Lower leg skin (tissue), 4 donors: ENCODE measurements at places on chromosomes 5 and 9.

DNA sequence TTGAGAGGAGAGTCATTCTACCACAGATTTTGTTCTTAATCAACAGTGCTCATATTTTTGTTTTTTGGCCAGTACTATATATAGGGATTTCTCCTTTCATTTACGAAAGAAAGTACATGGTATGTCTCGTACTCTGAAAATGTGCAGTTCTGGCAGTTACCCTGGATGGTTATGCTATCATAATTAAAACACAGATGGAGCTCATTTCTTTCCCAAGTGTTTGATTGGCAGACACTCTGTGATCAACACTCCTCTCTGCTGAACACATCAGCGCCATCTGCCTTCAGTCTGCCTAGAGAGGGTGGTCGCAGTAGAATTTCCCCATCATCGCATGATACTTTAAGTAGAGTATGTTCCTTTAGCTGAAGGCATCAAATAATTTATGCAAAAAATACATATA lies 64.5 kb downstream of the PAM start:
- no peak for DNase-seq

- DNase-seq, result no peak
These were observed 113.8 kb upstream of the PUM3 start for GRCh38 chr9:2957656-2958200.

- DNase-seq, result peak; percentile 54
These were observed 39.2 kb upstream of the NEK6 start for GRCh38 chr9:124218438-124218982.

DNA sequence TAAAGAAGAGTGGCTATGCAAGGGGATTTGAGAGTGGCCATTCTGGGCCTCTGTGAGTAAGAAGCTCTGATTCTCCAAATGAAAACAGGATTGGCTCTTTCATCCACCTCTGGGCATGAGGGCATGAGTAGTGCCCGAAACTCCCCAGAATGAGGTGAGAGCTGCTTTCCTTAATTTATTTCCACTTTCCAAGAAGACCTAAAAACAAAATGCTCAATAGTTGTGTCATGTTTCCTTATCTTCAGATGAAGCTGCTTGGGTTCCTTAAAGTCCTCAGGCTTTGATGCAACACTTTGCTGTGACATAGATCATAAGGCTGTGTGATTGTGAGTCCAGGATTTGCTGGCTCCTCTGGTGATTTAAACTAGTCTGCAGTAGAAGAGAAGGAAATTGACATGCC lies 3.1 kb upstream of the ZCCHC10 start:
- DNase-seq, result no peak

DNA sequence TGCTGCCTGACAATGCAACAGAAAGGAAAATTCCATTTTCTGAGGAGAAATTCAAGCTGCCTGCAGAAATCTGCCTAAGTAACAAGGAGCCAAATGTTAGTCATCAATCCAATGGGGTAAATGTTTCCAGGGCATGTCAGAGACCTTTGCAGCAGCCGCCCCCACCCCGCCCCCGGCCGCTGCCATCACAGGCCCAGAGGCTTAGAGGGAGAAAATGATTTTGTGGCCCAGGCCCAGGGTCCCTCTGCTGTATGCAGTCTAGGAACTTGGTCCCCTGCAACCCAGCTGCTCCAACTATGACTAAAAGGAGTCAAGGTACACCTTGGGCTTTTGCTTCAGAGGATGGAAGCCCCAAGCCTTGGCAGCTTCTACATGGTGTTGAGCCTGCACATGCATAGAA lies 45.0 kb downstream of the VLDLR start:
- DNase-seq, result no peak

DNA sequence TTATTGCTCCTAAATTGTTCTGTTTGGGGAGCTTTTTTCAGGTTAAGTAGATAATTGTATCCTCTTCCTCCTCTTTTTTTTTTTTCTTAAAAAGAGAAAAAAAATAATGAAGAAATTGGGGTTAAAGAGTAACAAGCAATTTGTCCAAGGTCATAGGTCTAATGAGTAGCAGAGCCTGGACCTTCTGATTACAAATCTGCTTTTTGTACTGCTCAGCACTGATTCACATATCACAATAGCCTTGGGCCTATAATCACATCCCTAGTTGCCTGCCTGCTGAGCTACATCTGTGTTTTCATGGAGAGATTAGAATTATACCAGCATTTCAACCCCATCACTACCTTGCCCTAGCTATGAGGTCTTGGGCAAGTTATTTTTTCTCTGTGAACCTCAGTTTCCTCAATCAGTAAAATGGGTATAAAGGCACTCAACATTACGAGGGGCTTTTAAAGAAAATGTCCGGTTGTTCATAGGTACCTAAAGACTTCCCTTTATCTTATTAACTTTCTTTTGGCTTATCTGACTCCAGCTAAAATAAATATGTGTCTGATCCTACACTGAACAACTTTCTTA lies 152.3 kb downstream of the BAAT start:
- no peak for DNase-seq

DNA sequence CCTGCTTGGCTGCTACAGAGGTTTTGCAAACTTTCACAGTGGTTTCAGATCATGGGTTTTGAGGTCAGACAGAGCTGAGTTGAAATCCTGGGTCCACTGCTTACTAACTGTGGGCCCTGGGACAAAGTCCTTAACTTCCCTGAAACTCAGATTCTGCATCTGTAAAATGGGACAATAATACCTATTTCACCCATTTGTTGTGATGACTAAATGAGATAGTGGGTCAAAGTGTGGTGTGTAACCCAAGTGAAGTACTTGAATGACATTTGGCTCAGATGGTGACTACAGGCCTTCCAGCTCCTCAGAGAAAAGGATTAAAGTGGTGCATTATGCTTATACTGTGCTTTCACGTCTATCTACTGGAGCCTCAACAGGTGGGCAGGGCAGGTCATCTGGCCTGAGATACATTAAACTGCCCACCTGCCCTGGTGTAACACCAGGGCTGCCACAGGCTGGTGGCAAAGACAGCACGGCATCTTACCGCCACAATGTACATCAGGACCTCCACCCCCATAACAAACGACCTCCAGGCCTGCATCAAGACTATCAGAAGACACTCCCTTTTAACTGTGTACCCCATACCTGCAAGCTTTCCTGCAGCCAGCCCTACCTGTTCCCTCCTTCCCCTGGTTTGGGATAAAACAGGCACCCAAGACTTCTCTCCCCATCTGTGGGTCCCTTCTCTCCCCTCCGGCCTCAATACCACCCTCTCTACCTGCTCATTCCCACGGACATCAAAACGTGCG lies 846 bp upstream of the TRAF1 start:
- no peak for DNase-seq

GRCh38 chr5:126464016-126464415 lies 40.8 kb downstream of the GRAMD2B start:
- no peak for DNase-seq

DNA sequence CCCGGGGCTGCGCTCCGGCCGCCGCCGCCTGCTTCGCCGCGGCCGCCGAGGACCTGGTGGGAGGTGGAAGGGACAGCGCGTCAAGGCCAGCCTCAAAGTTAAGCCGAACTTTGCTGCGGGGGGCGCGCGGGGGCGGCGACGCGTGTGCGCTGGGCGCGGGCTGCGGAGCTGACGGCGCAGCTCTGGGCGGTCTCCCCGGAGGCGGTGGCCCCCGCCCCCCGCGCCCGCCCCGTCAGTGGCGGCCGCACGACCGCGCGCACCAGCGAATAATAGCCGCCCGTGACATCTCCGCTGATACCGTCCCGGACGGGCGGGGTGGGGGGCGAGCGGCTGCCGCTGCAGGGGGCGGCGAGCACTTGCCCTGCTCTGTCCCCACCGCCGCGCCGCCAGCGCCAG lies 579 bp upstream of the FAM78A start:
- DNase-seq, result no peak

GRCh38 chr5:102855681-102856388 lies 100.7 kb downstream of the PAM start:
- DNase-seq, result no peak

DNA sequence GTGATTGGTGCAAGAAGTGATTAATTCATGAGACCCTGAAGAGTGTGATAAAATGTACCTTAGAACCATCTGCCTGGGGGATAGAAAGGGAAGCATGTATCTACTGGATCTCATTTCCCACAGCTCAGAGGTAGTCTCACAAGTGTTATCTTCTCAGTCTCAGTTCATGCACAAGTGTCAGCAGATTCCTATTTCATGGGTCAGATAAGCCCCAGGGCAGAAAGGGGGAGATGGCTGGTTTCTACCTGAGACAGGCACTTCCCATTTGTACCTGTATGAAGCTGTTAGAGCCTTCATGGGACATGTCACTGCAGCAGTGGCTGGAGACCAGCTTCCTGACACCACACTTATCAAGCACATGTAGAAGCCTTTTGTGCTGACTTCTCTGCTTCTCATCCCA lies 45.6 kb upstream of the SMIM15 start:
- no peak for DNase-seq

GRCh38 chr5:150105928-150106615 lies 19.7 kb upstream of the CSF1R start:
- DNase-seq, result peak; percentile 12

GRCh38 chr9:92310562-92310961 lies 14.6 kb downstream of the NOL8 start:
- DNase-seq, result no peak

- no peak for DNase-seq
These were observed 3.3 kb upstream of the SLC2A8 start for GRCh38 chr9:127393645-127394044.

DNA sequence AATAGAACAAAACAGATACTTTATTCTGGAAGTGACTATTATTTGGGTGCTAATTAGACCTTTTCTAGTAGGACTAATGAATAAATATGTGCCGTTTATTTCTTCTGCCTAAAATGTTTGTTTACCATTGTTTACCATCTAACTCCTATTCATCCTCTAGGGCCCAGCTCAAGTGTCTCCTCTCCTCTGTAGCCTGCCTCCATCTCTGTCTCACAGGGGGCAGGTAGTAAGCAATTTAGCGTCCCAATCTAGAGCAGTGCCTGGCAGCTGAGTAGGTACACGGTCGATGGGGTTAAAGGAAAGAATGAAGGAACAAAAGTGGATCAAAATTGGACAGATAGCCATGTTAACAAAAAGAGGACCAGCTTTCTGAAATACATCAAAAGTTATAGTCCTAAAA lies 230.9 kb downstream of the SLF1 start:
- no peak for DNase-seq

GRCh38 chr5:5335700-5336264 lies 86.7 kb upstream of the ICE1 start:
- DNase-seq, result no peak

GRCh38 chr5:66992547-66992946 lies 204.1 kb downstream of the CD180 start:
- no peak for DNase-seq

DNA sequence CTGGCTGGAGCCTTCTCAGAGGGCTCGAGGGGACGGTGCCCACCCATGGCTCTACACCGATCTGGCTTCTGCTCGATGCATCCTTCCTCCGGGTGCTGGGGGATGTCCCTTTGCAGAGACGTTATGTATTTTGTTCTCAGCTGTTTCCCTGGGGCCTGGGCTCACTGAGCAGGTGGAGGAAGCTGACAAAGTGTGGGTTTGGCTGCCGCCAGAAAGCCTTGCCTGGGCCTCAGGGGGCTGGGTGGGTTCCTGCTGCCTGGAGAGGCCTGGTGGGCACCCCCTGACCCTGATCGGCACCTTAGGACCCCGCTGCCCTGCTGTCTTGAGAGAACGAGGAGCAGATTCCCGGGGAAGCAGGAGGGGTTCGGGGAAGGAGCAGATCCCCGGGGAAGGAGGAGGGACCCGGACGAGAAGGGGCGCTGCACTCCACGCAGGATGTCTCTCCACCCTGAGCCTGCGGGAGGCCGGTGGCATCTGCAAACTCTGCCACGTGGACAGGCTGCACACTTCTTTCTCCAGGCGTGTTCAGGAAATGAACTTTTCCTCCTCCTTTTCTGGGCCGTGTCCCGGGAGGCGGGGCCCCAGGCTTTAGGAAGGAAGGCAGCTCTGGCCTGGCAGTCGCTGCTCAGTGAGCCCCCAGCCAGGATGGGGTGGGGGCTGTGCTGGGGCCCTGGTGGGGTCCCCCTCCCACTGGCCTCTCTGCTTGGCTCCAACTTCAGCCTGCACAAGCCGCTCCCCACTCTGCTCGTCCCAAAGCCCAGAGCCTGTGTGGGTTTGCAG lies 148.9 kb downstream of the RXRA start:
- peak; percentile 68 for DNase-seq

GRCh38 chr5:134993161-134993560 lies 25.5 kb downstream of the CATSPER3 start:
- DNase-seq, result no peak

DNA sequence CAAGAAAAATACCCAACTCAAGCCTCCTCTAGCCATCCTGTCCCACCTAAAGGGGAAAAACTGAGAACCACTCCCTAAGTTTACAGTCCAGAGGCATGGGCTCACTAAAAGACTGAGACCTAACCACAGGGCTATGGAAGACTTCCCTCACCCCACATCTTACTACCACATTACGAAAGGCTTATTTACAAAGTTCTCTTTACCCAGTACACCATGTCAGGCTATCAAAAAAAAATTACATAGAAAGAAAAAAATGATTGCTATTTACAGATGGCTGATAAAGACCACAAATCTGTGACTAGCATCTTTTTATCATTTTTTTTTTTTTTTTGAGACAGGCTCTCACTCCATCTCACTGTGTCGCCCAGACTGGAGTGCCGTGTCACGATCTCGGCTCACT lies 69.7 kb upstream of the TNPO1 start:
- no peak for DNase-seq

GRCh38 chr5:157778121-157778805 lies 34.8 kb downstream of the LSM11 start:
- no peak for DNase-seq

- no peak for DNase-seq
These were observed 397.2 kb upstream of the CLINT1 start for GRCh38 chr5:158256096-158256495.

DNA sequence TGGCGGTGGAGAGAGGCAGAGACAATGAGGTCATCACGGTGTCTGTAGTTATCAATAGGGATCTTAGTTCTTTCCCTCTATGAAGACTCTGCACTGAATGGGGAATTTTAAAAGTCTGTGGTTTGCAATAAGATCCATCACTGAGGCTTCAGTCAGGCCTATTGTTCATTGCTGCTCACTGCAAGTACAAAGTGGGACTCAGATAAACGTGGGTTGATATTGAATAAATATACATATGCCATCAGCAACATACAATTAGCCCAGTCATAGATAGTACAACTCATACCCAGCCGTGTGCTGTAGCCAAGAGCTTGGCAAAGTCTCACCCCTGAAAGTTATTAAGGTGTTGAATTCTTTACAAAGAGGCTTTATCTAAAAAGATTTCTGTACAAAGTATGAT lies 88.4 kb downstream of the ENC1 start:
- no peak for DNase-seq

DNA sequence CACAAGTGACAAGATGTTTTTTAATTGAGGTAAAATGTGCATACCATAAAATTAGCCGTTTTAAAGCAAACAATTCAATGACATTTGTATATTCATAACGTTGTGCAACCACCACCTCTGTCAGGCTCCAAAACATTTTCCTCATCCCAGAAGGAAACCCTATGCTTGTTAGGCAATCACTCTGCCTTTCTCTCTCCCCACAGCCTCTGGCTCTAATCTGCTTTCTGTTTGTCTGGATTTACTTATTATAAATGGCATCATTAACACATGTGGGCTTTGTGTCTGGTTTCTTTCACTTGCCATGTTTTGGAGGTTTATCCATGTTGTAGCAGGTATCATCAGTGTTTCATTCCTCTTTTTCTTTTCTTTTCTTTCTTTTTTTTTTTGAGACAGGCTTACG lies 1.4 kb upstream of the N4BP3 start:
- DNase-seq, result no peak

- no peak for DNase-seq
These were observed 587.7 kb upstream of the GRAMD2B start for GRCh38 chr5:125835293-125836172.

- no peak for DNase-seq
These were observed 323.5 kb upstream of the SLC24A2 start for GRCh38 chr9:20112205-20112783.

GRCh38 chr5:156476678-156477077 lies 149.7 kb downstream of the SGCD start:
- DNase-seq, result no peak
